ENCODE measurements at places on chromosomes 1 and 21.

- DNase-seq: no peak
Observed at GRCh38 chr1:110634455-110635311, 28.5 kb upstream of the KCNA2 start.

GRCh38 chr1:9150582-9151327 is 21.9 kb upstream of the GPR157 start:
- DNase-seq: no peak

- no peak for DNase-seq
Observed at GRCh38 chr1:182259229-182259872, 132.2 kb downstream of the GLUL start.

GRCh38 chr1:160471253-160471652 is 51.8 kb downstream of the SLAMF6 start:
- no peak for DNase-seq

DNA sequence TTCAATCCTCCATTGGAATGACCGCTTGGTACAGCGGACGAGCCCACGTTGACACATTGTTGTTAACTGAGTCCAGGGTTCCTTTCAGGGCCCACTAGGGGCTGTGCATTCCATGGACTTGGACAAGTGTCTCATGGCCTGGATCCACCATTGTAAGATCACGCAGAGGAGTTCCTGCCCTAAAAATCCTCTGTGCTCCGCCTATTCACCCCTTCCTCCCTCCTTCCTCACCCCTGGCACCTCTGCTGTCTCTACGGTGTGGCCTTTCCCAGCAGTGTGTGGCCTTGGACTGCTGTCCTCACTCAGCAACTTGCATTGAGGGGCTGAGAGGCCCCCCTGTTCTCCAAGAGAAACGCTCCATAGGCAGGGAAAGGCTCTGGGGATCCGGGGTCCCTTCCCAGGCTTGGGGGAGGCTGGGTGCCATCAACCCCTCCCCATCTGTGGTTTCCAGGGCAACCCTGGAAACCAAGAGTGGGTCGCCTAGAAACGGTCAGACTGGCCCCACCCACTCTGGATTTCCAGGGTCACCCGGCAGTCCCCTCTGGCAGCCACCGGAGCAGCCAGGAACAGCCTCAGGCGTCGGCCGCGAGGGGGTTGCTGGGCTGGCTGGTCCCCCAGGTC is 50.9 kb downstream of the MEGF6 start:
- no peak for DNase-seq

- DNase-seq: no peak
Observed at GRCh38 chr1:111290104-111290503, 547 bp upstream of the CHIA start.

- DNase-seq: no peak
Observed at GRCh38 chr1:69506311-69506710, 61.4 kb upstream of the LRRC7 start.

DNA sequence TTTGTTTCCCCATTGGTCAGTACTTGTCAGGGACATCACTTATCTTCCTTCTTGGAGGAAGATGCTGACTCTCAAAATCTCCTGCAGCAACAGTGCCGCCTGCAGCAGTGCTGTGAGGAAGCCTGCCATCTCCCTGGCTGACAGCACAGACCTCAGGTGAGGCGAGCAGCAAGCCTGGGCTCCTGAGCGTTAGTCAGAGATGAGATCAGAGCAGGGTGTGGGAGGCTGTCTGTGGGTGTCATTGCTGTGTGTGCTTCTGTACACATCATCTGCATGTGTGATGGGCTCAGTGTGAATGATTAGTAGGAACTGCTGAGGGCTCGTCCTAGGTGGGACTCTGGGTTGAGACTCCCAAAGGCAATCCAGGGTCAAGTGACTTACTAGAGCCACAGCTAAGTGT is 6.1 kb downstream of the STRIP1 start:
- DNase-seq: no peak

DNA sequence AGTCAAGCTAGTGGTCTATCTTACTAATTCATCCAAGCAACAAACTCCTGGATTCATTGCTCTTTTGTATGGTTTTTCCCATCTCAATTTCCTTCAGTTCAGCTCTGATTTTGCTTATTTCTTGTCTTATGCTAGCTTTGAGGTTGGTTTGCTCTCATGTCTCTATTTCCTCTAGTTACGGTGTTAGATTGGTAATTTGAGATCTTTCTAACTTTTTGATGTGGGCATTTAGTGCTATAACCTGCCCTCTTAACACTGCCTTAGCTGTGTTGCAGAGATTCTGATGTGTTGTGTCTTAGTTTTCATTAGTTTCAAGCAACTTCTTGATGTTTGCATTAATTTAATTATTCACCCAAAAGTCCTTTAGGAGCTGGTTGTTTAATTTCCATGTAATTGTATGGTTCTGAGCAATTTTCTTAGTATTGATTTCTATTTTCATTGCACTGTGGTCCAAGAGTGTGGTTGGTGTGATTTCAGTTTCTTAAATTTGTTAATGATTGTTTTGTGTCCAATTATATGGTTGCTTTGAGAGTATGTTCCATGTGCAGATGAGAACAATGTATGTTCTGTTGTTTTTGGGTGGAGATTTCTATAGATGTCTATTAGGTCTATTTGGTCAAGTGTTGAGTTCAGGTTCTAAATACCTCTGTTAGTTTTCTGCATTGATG is 154.6 kb downstream of the PLPPR5 start:
- no peak for DNase-seq

- no peak for DNase-seq
Observed at GRCh38 chr21:35170818-35171217, 121.7 kb upstream of the RUNX1 start.

DNA sequence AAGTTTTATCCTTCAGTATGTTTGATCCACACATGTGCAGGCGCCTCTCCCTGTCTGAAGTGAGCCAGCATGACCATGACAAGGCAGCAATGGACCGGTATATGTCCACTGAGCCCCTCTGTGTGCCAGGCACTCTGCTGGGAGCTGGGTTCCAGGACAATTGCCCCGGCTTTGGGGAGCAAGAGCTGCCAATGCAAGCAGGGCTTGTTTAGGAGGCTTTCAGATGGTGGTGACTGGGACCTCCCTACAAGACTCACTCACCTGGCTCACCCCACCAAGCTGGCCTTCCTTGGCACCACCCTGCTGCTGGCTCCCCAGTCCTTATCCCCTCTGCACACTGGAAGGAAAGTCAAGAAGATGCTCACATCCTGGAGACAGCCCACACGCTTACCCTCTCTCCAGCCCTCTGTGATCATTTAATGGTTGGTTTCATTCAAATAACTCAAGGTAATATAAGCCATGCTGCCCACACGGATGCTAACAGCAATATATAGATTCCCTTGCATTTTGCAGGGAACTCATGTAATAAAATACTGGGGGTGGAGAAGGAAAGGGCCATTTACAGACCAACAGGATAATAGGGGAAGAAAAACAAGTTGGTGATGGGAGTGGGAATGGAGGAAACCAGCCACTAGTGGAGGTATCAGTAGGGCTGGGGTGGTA is 23.6 kb downstream of the KCND3 start:
- no peak for DNase-seq

DNA sequence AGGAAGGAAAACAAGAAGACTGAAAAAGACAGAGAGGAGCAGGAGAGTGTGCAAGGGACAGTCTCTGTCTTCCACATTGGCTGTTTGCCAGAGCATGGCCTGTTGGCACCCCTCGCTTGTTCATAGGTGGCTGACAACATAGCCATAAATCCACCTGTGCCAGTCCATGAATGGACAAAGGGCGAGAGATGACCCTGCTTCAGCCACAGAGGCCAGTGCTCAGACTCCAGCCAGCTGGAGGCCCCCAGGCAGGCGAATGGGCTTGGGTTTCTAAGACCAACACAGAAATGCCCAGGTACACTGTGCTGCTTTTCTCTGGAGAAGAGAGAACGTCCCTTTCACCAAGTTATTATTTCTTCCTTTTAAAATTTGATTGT is 60.6 kb downstream of the RIPK4 start:
- DNase-seq: no peak

DNA sequence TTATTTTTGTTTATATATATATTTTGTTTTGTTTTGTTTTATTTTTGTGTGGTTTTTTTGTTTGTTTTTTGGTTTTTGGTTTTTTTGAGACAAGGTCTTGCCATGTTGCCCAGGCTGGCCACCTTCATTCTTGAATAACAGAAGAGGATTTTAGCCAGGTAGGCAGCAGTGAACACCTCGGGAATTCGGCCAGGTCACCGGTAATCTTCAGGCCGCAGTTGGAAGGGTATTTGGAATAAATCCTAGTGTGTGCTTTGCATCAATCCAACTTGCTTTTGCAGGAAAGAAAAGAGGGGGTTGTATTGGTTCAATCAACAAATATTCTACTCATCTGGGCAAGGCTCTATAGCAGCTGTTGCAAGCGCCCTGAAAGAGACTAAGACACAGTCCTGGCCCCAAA is 53.9 kb downstream of the MT1HL1 start:
- DNase-seq: no peak

DNA sequence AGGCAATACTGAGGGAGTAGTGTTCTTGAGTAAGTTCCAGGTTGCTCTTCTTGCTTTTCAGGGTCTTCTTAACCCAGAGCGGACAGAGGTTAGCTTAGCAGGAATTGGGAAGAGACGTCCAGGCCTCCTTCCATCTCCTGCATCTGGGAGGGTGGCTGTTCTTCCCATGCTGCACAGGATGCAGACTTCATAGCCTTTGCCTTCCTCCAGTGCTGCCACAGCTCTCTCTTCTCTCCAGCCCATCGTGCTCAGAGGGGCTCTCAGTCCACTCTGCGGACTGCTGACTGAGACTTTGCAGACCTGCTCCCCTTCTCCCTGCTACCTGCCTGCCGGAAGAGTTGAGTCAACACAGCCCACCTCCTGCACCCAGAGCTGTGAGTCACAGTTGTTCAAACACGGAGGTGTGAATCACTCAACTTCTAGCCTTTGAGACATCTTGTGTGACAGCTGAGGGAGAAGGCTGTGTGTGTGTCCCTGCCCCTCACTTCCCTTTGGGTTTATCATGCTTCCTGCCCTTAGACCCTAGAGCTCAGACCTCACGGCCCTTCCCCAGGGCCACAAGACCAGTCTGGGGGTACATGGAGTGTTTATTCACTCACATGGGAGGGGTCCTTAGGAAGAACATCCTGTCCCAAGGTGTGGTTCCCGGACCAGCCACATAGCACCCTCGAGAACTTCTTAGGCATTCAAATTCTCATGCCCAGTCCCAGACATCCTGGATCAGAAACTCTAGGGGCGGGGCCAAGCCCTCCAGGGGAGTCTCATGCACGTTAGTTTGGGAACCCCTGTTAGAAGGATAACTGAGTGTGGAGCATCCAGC is 158.3 kb upstream of the CACNA1E start:
- DNase-seq: no peak

GRCh38 chr1:14511166-14511680 is 87.3 kb upstream of the KAZN start:
- no peak for DNase-seq

- no peak for DNase-seq
Observed at GRCh38 chr1:29029667-29030066, 94.0 kb downstream of the TMEM200B start.

DNA sequence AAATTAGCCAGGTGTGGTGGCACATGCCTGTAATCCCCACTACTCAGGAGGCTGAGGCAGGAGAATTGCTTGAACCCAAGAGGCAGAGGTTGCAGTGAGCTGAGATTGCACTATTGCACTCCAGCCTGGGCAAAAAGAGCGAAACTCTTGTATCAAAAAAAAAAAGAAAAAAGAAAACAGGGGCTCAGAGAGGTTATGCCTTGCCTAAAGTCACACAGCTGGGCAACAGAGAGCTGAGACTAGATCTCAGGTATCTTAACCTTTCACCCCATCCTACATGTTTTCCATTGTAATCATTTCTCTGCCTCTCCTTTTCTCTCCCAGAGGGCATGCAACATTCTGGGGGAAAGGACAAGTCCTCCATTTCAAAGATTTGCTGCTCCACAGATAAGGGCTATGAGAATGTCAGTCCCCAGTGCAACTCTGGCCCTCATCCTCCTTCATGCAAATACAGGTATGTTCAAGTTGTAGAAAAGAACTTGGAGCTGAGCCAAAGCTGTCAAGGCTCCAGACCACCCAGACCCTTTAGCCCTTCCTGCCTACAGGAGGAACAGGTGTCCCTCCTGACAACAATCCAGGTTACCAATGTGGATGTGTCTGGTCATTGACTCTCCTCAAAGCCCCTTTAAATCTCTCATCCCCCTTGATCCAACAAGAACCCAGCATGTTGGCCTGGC is 6.9 kb downstream of the SLC9A1 start:
- no peak for DNase-seq

DNA sequence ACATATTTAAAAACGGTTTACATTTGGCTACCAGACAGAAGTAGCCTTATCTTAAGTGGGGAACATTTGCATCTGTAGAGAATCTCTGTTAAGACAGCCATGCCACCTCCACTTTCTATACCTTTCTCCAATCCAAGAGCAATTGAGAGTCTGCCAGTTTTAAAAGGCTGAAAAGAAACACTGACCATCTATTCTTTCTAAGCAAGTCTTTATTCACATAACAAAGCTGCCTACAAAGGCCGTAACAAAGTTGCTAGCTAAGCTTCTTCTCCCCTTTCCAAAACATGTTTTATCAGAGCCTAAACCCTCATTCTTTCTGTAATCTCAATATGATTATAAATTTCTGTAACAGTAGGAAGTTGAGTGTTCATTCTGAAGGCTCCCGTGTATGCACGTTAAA is 1078.3 kb downstream of the NCAM2 start:
- no peak for DNase-seq

GRCh38 chr21:25501996-25502665 is 105.2 kb downstream of the MRPL39 start:
- DNase-seq: no peak

DNA sequence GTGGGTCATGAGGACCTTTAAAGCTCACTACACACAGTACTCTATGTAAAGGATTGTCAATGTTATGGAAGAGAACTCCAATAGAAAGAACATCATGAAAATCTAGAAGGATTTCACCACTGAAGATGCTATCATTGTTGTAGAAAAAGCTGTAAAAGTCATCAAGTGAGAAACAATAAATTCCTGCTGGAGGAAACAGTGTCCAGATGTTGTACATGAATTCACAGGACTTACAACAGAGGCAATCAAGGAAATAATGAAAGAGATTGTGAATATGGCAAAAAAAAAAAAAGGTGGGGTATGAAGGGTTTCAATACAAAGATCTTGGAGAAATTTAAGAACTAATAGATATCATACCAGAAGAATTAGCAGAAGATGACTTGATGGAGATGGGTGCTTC is 355.1 kb upstream of the ZRANB2 start:
- no peak for DNase-seq

GRCh38 chr1:113369040-113369439 is 21.3 kb upstream of the MAGI3 start:
- no peak for DNase-seq

DNA sequence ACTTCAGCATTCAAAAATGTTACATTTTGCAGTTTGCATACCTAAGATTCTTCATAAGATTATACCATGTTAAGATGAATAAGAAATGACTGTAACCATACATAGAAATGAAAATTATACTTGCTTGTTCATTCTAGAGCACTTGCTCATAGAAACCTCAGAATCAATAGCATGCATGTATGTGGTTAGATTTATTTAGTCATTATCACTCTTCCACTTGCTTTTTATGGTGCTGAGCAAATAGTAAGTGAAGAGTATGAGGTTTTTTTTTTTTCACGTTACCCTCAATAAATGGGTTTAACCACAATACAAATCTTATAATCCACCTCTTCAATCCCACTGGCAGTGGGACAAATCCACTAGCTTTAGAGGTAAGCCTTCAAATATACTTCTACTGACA is 84.7 kb downstream of the LRRC53 start:
- DNase-seq: peak; percentile 38

GRCh38 chr1:90509225-90510048 is 207.7 kb downstream of the BARHL2 start:
- DNase-seq: no peak

- DNase-seq: no peak
Observed at GRCh38 chr21:29279558-29279957, 19.2 kb upstream of the BACH1 start.

- no peak for DNase-seq
Observed at GRCh38 chr1:24644100-24644384, 940 bp downstream of the SRRM1 start.

GRCh38 chr1:216887032-216887431 is 163.8 kb upstream of the ESRRG start:
- no peak for DNase-seq

All from non-pigmented ciliary epithelial cell (primary cell).